CD4-positive, alpha-beta T cell treated with Interleukin-12 subunit alpha and Interleukin-12 subunit beta, for 1 hour (primary cell): ENCODE measurements at places on chromosomes 6 and 20.
A peak's percentile ranks its signal among the peaks of the same experiment; 100 is the strongest.

DNA sequence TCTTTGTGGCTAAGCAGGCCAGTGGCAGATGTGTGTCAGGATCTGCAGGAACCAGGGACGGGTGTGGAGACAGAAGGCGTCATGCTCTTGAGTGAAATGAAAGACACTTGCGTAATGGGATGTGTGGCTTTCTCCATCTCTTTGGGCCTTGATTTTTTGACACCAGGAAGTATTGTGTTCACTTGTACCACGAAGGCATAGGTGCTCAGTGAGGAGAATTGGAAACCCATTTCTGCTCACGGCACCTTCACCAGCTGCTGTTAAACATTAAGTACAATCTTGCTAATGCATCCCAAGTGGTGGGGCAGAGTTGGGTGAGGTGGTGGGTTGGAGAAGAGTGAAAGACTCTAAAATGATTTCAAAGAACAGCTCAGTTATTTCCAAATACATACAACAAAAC lies 30.0 kb downstream of the GJA10 start:
- DNase-seq: no peak

DNA sequence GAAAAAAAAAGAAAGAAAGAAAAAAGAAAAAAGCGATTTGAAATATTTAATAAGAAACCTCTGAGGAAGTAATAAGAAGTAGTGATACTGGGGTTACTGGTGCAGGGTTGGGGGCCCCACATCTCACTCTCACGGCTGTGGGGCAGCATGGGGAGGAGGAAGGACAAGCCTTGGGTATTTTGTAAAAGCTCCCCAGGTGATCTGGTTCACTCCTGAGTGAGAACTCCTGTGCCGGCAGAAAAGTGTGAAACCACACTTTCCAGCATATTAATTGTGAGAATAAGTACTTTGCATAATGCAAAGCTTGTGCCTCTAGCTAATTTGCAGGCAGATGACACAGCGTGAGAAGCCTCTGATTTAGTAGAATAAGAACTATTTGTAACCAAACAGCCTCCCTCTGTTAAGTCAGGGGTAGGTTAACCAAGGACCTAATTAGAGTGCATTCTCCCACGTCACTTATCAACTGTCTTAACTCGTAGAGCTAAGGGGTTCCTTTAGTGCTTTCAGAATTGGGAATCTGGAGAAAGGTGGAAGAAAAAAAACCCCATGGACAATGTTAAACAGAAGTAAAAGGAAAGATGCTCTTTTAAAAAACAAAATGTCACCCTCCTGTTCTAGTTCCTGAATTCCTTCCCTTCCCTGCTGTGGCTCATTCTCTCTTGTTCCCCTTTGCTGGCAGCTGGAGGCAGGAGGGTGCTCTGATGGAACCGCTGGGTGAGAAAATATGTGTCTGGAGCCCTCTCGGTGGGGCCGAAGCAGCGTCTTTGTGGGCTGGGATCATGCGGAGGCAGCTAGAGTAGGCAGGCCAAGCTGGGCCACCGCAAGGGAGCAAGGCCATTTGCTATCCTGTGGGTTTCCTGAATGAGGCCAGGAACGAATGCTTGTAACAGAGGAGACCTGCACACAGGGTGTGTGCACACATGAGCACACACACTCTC lies 108.7 kb downstream of the FYN start:
- DNase-seq: peak; percentile 79

DNA sequence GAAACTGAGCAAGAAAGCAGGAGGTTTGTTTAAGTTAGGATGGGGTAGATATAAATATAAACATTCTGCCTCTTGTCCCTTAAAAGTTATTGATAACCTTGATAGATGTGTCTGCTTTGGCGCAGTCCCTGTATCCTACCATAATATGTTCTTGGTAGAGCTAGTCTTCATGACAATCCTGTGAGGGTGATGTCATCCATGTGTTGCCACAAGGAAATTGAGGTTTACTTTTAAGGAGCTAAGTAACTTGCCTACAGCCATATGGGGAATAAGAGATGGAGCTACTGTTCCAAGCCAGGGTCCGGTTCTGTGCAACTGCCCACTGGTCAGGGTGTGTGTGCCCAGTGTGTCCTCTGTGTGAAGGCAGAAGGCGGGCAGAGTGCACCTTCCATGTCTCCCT lies 78.5 kb downstream of the SSR1 start:
- no peak for DNase-seq

GRCh38 chr6:158028876-158029275 lies 47.2 kb downstream of the SYNJ2 start:
- DNase-seq: no peak

- no peak for DNase-seq
These were observed 51.0 kb downstream of the ZBTB2 start for GRCh38 chr6:151340219-151340978.

- DNase-seq: no peak
These were observed 34.2 kb upstream of the KCNK5 start for GRCh38 chr6:39263303-39264037.

GRCh38 chr6:28353356-28353755 lies 3.6 kb downstream of the ZKSCAN3 start:
- no peak for DNase-seq

- no peak for DNase-seq
These were observed 91.3 kb downstream of the FRK start for GRCh38 chr6:115969207-115969929.

- no peak for DNase-seq
These were observed 16.4 kb downstream of the TRIM27 start for GRCh38 chr6:28907394-28907793.

- no peak for DNase-seq
These were observed 88.2 kb downstream of the RREB1 start for GRCh38 chr6:7196019-7196402.
